MG63 (cell line): ENCODE measurements at places on chromosomes 1 and 21.

GRCh38 chr1:3836421-3836820 lies 20.6 kb downstream of the CEP104 start:
- DNase-seq = no peak

- DNase-seq = no peak
These were observed 50.4 kb upstream of the GPR37L1 start for GRCh38 chr1:202072211-202072765.

DNA sequence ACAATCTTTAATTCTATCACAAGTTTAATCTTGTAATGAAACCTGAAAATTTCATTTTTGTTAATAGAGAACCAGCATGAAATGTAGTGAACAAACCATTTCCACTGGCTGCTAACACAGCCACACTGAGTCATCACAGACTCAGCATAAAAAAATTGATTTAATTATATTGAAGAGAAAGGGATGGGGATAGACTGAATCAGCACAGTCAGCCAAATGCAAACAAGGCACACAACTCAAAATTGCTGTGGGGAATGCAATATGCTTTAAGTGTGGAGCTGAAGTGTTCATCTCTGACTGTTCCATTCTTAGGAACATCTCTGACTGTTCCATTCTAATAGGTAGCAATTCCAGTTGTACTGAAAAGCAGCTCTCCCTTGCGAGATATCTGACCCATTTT lies 299.8 kb downstream of the MRPL39 start:
- DNase-seq = peak; percentile 12

GRCh38 chr1:104156738-104157137 lies 407.0 kb downstream of the AMY1C start:
- DNase-seq = no peak

DNA sequence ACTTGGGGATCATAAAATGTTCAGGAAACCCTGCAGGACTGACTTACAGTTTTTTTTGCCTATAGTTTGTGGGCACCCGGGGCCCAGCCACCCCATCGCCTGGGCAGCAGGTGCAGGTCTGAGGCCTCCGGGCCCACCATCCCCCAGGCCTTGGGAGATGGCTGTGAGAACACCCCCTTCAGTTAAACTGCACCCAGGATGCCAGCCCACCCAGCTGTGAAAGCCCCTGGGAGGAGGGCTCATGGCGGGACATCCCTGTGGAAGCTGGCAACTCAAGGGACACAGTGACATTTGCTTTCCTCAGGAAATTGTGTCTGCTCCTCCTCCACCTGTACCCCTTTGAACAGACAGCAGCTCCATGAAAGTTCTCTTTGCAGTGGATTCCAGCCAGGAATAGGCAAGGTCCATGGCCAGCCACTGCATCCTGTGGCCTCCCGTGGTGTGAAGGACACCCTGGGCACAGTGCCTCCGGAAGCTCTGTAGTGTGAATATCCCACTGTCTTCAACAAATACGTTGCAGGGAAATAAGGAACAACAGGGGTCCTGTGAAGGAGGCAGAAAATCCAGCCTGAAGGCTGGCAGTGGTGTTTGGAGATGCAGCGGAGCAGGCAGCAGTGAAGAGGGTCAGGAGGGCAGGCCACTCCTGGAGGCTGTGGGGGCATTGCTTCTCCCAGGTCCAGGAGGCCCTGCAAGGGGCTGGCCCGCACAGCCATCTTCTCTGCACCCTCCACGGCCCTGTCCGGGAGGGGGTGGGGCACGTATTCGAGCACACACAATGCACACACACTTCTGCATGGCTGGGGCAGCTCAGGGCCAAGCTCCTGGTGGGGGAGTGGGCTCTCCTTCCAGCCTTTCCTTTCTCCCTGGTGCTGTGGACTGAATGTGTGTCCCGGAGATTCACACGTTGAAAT lies 2.1 kb upstream of the OBSCN start:
- DNase-seq = no peak

- DNase-seq = no peak
These were observed 28.1 kb downstream of the QSOX1 start for GRCh38 chr1:180182643-180183311.

DNA sequence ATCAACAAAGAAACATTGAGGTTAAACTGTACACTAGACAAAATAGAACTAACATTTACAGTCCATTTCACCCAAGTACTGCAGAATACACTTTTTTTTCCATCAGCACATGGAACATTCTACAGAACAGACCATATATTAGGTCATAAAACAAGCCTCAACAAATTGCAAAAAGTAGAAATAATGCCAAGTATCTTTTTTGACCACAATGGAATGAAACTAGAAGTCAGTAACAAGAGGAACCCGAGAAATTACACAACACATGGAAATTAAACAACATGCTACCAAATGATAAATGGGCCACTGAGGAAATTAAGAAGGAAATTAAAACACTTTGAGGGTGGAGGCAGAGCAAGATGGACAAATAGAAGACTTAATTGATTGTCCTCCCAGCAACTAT lies 8.4 kb upstream of the C1orf185 start:
- DNase-seq = no peak

- DNase-seq = no peak
These were observed 57.8 kb downstream of the ESRRG start for GRCh38 chr1:216665406-216665805.

DNA sequence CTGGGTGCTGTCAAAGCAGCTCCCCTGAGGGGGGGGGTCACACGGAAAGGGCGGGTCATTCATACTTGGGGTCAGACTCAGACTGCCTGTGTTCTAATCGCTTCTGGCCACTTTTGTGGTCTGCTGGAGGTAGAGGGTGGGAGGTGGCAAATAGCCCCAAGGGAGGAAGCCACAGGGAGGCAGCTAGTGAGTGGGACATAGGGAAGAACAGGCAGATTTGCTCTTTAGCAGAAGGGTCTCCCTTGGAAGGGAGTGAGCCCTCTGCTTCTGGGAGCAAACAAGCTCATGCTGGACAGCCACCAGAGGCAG lies 24.5 kb downstream of the ACOT11 start:
- DNase-seq = no peak

DNA sequence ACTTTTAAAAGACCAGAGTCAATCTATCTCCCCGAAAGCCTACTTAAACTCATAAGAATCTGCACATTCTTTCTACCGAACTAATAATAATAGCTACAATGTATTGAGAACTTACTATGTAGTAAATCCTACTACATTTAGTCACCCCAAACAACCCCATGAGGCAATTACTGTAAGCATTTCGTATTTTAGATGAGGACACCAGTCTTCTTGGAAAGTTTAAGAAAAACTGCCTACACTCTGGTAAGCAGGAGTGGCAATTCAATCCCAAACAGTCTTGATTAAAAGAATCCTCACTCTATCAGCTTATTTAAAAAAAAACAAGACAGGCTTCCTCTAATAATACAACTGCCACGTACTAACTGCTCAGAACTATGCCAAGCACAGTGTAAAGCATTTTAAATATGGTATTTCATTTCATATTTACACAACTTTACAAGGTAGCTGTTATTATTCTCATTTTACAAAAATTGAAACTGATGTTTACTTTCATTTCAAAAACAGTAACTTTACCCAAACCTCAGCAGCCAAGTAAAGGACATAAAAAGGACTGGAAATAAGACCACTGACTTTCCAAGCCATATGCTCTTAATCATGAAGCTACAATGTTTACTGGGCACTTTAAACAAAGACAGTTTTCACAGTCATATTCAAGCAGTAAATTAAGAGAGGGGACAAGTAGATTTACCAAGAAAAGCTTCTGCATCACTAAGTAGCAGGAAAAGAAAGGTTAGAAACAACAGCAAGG lies 13.9 kb downstream of the ARID4B start:
- no peak for DNase-seq
